Thoracic aorta (tissue), 2 donors: ENCODE measurements at places on chromosomes 7 and 10.

GRCh38 chr10:129969184-129969910 lies 5.3 kb upstream of the EBF3 start:
- no peaks in the 10 kb centered on the region for H3K36me3 ChIP-seq
- H3K4me1 ChIP-seq = peaks cover 64% of the 10 kb centered on the region
- peak overlapping the region; percentile 12 for H3K4me3 ChIP-seq
- H3K27ac ChIP-seq = no peak overlapping the region

GRCh38 chr7:25143763-25144162 lies 18.7 kb upstream of the CYCS start:
- peaks cover 4% of the 10 kb centered on the region for H3K36me3 ChIP-seq
- no peak overlapping the region for H3K4me3 ChIP-seq
- no peak overlapping the region for H3K27ac ChIP-seq

DNA sequence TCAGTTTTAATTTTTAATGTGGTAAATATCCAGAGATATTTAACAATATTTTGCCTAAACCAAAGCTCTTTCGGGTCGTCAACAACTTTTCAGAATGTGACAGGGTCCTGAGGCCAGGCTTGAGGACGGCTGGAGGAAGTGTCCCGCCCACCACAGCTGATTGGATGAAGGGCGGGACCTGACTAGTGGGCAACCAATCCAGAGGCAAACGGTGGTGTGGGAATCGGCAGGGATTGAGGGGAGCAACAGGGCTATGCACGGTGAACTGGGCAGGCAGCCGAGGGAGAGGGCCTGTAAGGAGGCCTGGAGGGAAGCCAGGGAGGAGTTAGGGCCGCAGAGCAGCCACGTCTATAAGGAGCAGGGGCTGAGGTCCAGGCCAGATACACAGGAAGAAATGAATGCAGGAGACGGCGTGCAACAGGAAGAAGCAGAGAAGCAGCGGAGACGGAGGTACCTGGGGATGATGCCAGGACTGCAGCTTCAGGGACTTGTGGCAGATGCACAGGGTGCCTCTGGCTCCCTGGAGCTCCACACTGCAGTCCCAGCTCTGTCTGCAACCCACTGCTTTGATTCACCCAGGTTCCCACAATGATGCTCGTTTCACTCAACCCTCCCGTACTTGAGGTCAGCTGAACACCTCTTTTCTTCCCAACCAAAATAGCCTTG lies 46.1 kb upstream of the ZMIZ1 start:
- no peaks in the 10 kb centered on the region for H3K27me3 ChIP-seq
- H3K27ac ChIP-seq = no peak overlapping the region
- no peak for DNase-seq
- H3K4me3 ChIP-seq = no peak overlapping the region

- no peak overlapping the region for H3K4me3 ChIP-seq
- no peaks in the 10 kb centered on the region for H3K4me1 ChIP-seq
- H3K36me3 ChIP-seq = no peaks in the 10 kb centered on the region
Observed at GRCh38 chr7:107035446-107035845, 9.1 kb upstream of the PRKAR2B start.

- no peak for DNase-seq
- no peak overlapping the region for H3K4me3 ChIP-seq
- no peak overlapping the region for H3K27ac ChIP-seq
- H3K27me3 ChIP-seq = no peaks in the 10 kb centered on the region
Observed at GRCh38 chr10:92914478-92915325, 66.4 kb downstream of the EXOC6 start.

DNA sequence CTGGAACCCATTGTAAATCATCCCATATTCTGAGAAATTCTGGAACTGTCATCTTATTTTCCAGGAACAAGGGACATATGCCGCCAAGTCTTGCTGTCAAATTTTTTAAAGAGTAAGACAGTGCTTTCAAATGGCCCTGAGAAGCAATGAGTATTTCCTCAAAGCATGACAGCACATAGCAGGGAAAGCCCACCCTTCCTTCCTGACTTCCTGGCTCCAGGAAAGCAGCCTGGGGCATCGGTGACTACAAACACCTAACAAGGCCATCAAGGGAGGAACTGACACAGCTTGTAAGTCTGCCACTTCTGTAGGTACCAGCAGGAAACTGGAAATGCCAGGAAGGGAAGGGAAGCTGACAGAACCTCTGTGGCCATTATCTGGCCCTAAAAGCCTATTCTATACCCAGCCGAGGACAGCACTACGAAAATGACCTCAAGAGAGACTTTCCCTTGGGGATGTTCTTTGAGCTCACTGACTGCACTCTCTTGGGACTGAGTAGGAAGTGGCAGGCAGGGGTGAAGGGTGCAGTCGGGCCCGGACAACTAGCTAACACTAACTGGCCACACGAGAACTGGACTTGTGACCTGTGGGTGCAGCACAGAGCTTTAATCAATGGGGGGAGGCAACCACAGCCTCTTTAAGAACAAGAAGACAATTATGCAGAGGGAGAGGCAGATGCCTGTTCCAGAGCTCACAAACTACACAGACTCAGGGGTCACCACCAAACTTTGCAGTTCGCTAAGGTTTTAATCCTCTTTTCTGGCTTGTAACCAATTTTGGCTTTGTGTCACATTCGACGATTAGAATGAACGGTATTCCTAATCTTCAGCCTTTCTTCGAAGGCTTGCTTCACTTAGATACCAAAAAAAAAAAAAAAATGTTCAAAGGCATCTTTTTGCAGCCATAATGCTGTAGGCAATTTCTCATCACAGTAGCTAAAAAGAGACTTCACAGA lies 52.0 kb downstream of the GRB10 start:
- DNase-seq = no peak
- H3K36me3 ChIP-seq = no peaks in the 10 kb centered on the region
- H3K4me3 ChIP-seq = no peak overlapping the region
- peaks cover 34% of the 10 kb centered on the region for H3K4me1 ChIP-seq

- no peaks in the 10 kb centered on the region for H3K36me3 ChIP-seq
- no peak overlapping the region for H3K27ac ChIP-seq
- no peak overlapping the region for H3K4me3 ChIP-seq
- H3K4me1 ChIP-seq = peaks cover 8% of the 10 kb centered on the region
- no peaks in the 10 kb centered on the region for H3K27me3 ChIP-seq
Observed at GRCh38 chr10:127984945-127985344, 78.0 kb downstream of the PTPRE start.

GRCh38 chr10:2210088-2210487 lies 472.8 kb upstream of the ADARB2 start:
- no peaks in the 10 kb centered on the region for H3K4me1 ChIP-seq
- no peaks in the 10 kb centered on the region for H3K36me3 ChIP-seq
- H3K4me3 ChIP-seq = no peak overlapping the region
- DNase-seq = no peak
- no peaks in the 10 kb centered on the region for H3K27me3 ChIP-seq
- H3K27ac ChIP-seq = no peak overlapping the region
